ENCODE measurements at places on chromosomes 1 and 21.

GRCh38 chr1:66108624-66109023, 315.9 kb downstream of the PDE4B start:
- no peak for DNase-seq

DNA sequence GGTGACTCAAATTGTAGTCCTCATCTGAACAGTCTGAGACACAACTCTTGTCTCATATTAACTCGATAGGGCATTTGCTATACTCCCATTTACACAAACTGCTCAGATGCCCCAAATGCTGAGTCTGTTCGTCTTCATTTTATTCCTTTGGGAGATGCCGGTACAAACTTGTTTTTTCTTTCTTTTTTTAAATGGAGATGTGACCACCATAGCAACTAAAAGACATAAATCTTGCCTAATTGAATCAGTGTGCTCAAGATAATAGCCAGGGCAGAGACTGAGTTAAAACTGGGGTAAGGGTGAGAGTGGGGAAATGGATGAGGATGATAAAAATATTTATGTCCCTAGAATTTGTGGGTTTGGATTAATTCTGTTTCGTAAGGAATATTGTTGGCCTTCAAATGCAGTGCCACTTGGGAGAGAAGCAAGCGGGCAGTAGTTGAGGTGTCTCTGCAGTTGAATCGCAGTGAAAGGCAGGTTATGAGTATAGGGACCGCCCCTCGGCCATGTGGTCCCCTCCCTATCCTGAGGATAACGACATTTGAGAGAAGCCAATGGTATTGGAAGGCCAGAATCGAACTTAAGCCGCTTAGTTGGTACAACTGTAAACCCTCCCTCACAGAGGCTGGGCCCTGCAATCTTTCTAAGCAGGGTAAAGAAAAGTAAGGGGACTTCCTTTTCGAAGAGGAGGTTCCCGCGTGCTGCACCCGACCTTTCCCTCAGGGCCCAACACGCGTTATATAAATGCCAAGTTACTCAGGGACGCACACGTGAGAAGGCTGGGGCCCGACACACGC, 859 bp upstream of the LRRC8B start:
- DNase-seq: peak; percentile 43

- DNase-seq: no peak
Measured at GRCh38 chr1:10598389-10598702, 123.6 kb downstream of the PEX14 start.

DNA sequence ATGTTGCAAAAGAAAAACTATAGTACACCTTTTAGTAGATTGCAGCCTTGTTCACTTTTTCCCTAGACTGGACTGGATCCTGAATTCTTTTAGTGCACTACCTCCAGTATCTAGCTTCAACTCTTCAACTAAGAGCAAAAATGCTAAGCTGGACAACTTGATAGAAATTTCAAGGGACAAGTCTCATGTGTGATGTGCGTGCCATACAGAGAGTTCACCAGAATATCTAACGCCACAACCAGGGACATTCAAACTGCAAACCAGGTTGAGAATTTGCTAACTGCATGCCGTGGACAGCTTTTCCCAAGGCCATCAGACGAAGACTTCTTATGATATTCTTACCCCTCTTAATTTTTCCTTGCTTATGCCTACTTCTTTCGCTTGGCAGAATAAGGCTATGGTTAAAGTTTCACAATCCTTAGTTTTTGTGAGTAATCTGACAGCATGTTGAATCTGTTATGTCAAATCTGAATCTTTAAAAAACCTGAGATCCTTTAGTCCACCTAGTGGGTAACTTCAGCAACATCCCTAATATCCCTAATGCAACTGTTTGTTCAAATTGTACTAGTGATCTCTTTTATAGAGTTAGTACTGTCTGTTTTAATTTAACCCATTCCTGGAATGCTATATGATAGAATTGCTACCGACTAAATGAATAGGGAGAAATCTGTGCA, 66.4 kb downstream of the DDAH1 start:
- DNase-seq: no peak

GRCh38 chr1:27400082-27400962, 7.9 kb downstream of the GPR3 start:
- DNase-seq: no peak

- DNase-seq: no peak
Measured at GRCh38 chr21:41817228-41817627, 50.4 kb upstream of the RIPK4 start.

DNA sequence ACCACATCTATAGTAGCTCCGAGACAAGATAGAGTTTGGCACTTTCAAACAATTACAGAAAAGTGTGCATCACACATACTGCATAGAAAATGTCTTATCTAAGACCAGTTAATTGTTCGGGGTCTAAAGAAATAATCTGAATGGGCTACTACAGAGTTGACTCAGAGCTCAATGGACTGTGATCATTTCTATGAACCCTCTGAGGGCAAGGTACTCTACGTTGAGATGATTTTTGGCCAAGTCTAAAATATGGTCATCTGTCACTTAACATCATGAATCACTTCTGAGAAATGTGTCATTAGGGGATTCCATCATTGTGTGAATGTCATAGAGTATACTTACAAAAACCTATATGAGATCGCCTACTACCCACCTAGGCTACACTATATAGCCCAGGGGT, 123.5 kb downstream of the SLC44A5 start:
- DNase-seq: no peak

GRCh38 chr1:161261261-161262235, 3.0 kb downstream of the PCP4L1 start:
- DNase-seq: no peak

- DNase-seq: no peak
Measured at GRCh38 chr1:192904438-192904895, 95.6 kb downstream of the RGS2 start.
